MV-4-11 (cell line): ENCODE measurements at places on chromosomes 5 and 9.
A peak's percentile ranks its signal among the peaks of the same experiment; 100 is the strongest.

DNA sequence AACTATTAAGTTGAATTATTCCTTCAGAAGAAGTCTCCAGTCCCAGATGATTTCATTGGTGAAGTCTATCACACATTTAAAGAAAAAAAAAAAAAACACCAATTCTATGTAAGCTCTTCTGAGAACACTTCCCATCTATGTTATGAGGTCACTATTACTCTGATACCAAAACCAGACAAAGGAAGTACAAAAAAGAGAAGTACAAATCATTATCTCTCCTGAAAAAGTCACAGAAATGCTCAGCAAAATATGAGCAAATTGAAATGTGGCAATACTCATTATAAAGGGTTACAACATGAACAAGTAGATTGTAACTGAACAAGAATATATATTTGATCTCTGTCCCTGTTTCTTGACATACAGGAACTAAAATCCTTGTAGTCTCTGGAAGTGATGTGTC is 280.4 kb downstream of the TLE1 start:
- DNase-seq, result peak; percentile 95

- peak; percentile 95 for DNase-seq
Measured at GRCh38 chr5:159732220-159732619, 184.1 kb upstream of the ADRA1B start.

DNA sequence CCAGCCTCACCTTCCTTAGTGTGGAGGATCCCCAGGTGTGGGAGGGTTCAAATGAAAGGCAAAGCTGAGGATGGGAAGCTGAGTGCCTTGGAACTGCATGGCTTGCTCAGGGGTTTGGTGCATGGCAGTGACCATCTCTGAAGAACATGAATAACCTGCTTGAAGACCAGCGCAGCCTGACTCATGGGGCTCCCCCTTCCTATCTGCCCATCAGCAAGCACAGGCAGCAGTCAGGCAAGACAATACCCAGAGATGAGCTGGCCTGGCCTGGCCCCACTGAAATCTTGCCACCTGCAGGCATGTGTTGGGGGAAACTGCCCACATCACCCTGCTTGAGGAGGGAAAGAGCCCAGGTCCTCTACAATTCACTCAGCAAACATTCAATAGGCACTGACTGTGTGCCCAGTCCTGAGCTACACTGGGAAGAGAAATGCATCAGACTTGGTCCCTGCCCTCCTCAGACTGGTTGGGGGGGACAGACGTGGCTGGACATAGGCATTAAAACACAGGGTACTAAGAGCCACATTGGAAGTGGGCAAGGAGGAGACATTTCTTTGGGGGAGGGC is 105.0 kb upstream of the ALDH1B1 start:
- no peak for DNase-seq

DNA sequence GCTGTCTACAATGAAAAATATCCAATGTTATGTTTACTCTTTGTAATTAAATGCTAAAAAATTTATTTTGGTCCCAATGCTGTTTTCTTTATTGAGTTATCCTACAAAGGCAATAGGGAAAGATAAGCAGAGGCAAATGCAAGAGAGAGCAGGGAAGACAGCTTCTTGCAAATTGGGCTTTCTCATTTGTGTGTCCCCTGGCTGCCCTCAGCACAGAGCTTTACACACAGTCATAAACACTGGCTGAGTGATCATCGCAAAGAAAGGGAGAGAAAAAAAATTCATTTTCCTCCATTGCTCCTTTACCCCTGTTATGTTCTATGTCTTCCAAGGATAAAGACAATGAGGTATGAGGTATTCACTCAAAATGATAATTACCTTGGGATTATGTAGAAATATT is 2.3 kb upstream of the TSSK1B start:
- DNase-seq, result no peak

DNA sequence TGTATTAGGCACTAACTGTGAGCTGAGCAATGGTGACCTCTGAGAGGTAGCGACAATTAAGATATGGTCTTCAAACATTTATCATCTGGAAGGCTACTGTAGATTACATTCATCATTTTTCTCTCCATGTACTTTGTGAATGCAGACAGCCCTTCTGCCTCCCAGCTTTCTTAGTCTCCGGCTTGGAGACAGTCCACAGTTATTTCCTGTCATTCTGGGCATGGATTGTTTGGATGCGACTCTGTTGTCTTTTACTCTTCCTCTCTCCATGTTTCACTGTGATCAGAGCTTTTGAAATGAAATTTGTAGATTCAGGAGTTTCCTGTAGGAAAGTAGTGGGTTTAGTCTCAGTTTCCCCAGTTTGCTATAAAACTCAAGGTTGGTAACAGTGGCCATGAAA is 20.5 kb downstream of the DMRT2 start:
- DNase-seq, result no peak

DNA sequence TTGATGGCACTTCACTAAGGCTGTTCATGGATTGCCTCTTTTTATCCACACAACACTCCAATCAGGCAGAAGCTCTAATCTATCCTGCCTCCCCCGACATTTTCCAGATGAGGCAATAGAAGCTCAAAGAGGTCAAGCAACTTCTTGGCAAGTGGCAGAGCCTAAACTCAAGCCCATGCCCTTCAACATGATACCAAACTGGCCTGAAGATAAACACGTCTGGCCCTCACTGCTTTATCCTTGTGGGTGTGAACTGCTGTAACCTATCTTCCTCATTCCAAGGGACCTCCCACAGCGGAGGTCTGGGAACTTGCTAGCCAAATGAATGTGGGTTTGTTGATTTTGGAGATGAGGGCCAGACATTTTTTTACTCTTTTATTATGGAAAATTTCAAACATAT is 9.5 kb downstream of the SLC35A4 start:
- DNase-seq, result no peak

- no peak for DNase-seq
Measured at GRCh38 chr9:69580582-69581214, 91.5 kb downstream of the APBA1 start.

- no peak for DNase-seq
Measured at GRCh38 chr5:111172504-111172903, 51.7 kb upstream of the CAMK4 start.

DNA sequence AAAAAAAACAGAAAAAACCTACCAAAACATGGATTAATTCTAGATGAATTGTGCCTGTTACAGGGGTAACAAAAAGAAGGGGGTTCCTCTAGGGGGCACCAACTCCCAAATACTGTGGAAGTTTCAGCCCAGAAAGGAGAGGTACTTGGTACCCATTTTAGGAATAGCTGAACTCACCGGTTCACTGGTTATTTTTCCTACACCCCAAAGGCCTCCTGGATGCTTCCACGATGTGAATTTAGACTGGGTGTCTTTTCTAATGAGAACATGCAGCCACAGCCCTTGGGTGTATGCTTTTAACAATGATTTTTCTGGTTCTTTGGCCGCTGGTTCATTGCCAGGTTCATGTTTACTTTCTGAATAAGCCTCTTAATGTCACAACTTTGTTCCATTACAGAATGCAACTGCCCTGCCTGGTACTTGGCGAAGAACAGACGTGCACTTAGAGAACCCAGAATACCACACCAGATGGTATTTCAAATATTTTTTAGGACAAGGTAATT is 46.7 kb downstream of the GARNL3 start:
- no peak for DNase-seq

- DNase-seq, result no peak
Measured at GRCh38 chr5:166356096-166356495, 1935.3 kb upstream of the WWC1 start.

DNA sequence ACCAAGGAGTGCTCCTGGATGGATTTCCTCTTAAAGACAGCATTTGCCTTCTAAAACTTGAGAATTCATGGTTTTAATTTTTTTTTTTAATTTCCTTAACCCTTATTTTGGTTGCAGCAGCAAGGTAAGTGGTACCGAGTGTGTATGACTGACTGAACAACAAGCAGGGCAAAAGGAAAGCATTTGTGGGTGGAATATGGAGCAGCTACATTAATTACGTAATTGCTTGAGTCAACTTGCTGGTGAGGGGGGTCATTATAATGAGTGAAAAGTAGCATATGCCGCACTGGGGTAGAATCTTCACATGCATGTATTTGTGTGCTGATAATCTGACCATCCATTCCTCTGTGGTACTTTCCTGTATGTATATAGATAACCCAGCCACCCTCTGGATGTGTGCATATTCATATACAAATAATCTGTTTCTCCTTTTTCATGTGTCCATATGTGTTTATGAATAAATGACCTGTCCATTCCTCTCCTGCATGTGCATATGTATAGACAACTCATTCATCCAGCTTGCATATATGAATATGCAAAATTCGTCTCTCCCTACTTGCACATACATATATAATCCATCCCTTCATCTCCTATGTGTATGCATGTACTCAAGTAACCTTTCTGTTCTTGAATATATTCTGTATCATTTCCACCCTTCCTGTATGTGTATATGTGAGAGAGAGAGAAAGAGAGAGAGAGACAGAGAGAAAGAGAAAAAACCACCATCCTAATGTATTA is 147.5 kb upstream of the RUSC2 start:
- DNase-seq, result peak; percentile 14

GRCh38 chr9:123960366-123960765 is 30.4 kb upstream of the DENND1A start:
- no peak for DNase-seq

- DNase-seq, result no peak
Measured at GRCh38 chr9:33637881-33638280, 113.8 kb downstream of the ANKRD18B start.

DNA sequence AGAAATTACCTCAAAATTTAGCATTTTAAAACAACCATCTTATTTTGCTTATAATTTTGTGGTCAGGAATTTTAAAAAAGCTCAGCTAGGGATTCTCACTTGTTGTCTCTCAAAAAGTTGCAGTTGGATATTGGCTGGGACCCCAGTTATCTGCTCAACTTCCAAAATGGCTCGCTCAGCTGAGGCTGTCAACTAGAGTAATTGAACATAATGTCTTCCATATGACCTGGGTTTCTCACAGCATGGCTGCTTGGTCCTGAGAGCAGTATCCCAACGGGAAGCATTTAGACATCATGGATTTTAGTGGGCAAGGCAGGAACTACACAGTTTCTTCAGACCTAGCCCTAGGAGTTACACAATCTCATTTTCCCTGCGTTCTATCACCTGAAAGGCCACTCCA is 63.6 kb upstream of the SPEF2 start:
- DNase-seq, result no peak

GRCh38 chr5:63831381-63831780 is 130.9 kb downstream of the HTR1A start:
- DNase-seq, result no peak

GRCh38 chr5:41410737-41411136 is 99.7 kb downstream of the PLCXD3 start:
- peak; percentile 40 for DNase-seq

DNA sequence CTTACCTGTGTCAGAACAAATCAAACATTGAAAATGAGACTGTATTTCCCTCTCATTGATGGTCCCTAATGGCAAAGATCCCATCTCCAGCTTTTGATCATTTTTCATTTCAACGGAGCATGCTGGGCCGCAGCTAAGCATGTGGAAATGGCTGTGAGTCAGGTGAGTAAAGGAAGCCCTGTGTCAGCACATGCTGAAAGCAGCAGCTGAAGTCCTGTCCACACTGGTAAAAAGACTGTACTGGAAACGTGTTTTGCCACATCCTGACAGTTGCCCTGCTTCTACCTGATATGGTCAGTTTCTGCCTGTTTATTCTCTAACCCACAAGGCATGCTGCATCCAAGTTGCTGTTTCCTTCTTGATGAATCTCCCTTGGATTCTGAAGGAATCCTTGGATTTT is 330.1 kb downstream of the EFNA5 start:
- DNase-seq, result no peak

GRCh38 chr9:134592018-134592818 is 49.4 kb upstream of the COL5A1 start:
- DNase-seq, result peak; percentile 92

- no peak for DNase-seq
Measured at GRCh38 chr9:129561594-129562281, 59.2 kb downstream of the C9orf50 start.

DNA sequence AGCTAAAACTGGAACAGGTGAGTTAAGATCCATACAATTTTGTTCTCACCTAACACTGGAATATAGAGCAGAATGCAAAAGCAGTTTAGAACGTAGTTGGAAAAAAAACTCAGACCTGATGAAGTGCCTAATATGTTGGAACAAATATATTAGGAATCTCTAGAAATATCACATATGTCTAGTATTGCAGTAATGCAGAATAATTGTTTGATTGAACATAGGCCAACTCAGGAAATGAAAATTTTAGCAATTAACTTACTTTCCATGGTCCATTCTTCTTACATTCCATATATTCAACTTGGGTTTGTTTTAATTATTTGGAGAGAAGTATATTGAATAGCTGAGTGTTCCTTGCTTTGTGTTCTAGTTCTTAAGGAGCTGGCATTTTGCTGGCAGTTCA is 111.8 kb upstream of the ADAMTSL1 start:
- DNase-seq, result no peak

DNA sequence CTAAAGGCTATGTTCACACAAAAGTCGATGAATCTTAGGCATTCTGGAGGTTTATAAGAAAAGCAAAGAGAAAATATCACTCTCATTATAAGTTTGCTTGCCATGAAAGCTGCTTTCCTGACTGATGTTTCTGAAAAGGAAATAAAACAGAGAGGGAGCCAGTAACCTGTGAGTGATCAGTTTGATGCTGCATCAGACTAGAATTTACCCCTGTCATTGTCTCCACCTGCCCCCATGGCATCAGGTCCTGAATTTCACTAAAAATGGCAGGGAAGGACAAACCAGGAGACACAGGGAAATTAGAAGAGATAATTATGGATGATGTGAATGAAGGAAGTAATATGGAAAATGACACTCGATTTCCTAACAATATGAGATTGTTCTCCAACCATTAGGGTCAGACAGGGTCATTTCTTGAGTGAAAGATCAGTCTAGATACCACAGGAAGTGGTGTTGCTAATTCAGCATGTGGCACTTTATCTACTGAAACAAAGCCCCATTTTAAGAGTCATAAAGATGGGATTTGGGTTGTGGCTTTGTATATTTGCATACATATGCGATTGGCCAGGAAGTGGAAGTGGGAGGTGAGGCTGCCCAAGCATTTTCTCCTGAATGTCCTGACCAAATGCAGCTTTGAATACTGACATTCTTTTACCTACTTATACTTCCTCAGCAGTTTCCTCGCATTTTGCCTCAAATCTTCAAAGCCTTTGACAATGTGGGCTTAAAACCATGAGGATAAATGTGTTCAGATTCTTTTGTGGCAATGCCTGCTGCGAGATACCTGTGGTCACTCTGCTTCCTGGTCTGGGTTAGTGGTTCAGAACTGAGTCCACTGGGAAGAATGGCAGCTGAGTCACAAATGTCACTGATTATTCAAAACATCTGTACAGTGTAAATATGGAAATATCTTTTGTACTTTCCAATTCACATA is 29.7 kb downstream of the MEGF10 start:
- peak; percentile 91 for DNase-seq

GRCh38 chr5:56561455-56561854 is 253.9 kb upstream of the MAP3K1 start:
- DNase-seq, result no peak
